ENCODE measurements at places on chromosomes 6 and 20.

DNA sequence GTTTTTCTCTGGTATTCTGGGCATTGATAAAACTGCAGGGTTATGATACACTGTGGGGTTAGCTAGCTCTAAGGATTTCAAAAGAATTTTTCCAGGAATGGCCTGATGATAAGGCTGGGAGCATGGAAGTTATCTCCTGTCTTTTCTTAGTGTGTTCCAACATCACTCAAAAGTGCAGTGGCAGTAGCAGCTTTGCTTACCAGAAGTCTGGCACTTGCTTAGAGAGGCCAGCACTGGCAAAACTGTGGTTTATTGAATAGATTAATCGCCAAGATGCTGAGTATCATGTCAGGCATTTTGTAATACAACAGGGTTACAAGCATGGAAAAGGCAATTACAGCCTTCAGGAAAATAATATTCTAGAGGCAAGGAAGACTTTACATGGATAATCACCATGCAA lies 719.5 kb upstream of the GJE1 start:
- no peak overlapping the region for H3K27ac ChIP-seq
- no peak overlapping the region for H3K4me3 ChIP-seq
- DNase-seq, result no peak

GRCh38 chr6:3800850-3801591 lies 48.2 kb upstream of the FAM50B start:
- no peak for DNase-seq
- peaks cover 17% of the 10 kb centered on the region for H3K4me1 ChIP-seq
- H3K27me3 ChIP-seq, result peaks cover 27% of the 10 kb centered on the region
- no peak overlapping the region for H3K27ac ChIP-seq
- H3K36me3 ChIP-seq, result no peaks in the 10 kb centered on the region

DNA sequence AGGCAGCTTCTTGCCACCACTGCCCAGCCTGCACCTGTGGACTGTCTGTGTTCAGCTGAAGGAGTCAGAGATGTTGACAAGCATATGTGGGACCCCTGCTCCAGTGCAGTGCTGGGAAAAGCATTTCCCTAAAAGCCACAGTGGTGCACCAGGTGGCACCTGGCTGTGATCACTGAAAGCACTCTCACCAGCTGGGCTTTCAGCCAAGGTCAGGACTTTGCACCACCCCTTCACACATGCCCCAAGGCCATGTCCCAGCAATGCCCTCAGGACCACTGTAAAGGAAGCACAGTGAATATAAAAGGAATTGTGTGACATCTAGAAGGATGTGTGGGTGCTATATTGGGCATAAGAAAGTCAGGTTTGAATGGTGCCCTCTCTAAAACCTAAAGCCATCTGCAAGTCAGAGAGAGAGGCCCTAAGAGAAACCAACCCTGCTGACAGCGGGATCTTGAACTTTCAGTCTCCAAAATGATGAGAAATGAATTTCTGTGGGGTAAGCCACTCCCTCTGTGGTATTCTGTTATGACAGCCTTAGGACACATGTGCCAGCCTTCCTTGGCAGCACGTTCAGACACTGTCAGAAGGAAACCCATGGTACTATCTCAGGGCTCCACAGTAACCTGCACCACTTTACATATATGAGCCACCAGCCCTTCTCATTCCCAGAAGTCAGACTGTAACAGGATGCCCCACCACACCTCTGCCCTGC lies 30.7 kb downstream of the CBLN4 start:
- H3K36me3 ChIP-seq, result no peaks in the 10 kb centered on the region
- H3K27me3 ChIP-seq, result no peaks in the 10 kb centered on the region
- DNase-seq, result no peak
- no peak overlapping the region for H3K27ac ChIP-seq

DNA sequence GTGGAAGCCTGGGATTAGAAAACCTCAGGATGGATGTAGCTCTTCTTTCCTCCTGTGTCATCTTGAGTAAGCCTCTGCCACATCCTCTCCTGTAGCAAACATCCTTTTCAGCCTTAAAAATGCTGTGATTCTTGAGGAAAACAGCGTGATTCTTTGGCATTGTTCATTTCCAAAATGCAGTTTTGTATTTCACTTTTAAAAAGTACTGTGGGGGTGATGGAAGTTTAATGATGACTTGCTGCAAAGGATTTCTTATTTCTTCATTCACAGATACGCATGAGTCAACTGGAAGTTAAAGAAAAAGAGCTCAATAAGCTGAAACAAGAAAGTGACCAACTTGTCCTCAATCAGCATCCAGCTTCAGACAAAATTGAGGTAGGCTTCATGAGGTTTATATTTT lies 23.9 kb upstream of the SNRNP48 start:
- no peak overlapping the region for H3K27ac ChIP-seq
- no peaks in the 10 kb centered on the region for H3K36me3 ChIP-seq
- H3K4me3 ChIP-seq, result no peak overlapping the region
- peaks cover 61% of the 10 kb centered on the region for H3K27me3 ChIP-seq

GRCh38 chr6:14880677-14881076 lies 365.2 kb upstream of the JARID2 start:
- peaks cover 2% of the 10 kb centered on the region for H3K36me3 ChIP-seq
- no peak for DNase-seq
- H3K27ac ChIP-seq, result no peak overlapping the region
- no peaks in the 10 kb centered on the region for H3K27me3 ChIP-seq
- no peak overlapping the region for H3K4me3 ChIP-seq
- H3K4me1 ChIP-seq, result peaks cover 54% of the 10 kb centered on the region

DNA sequence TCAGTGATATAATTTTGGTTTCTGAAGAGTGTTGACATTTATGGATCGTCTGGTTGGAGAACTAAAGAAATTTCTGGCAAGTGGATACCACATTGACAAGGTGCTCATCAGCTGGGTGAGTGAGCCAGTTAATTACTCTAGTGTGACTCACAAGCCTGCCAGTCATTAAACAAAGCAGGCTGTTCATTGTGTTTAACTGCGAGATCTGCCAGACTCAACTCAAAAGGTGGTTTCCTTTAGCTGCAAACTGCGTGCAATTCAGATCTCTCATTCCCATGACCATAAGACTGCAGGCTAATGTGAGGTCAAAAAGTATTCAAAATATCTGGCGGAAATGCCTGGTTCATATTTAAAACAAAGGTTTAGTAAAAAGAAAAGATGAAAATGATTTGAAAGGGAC lies 32.5 kb upstream of the IYD start:
- DNase-seq, result peak; percentile 9
- H3K4me3 ChIP-seq, result no peak overlapping the region
- H3K27me3 ChIP-seq, result peaks cover 25% of the 10 kb centered on the region
- H3K27ac ChIP-seq, result no peak overlapping the region
